Nucleus accumbens (tissue), 56 donors: ENCODE measurements at places on chromosomes 3 and 15.

DNA sequence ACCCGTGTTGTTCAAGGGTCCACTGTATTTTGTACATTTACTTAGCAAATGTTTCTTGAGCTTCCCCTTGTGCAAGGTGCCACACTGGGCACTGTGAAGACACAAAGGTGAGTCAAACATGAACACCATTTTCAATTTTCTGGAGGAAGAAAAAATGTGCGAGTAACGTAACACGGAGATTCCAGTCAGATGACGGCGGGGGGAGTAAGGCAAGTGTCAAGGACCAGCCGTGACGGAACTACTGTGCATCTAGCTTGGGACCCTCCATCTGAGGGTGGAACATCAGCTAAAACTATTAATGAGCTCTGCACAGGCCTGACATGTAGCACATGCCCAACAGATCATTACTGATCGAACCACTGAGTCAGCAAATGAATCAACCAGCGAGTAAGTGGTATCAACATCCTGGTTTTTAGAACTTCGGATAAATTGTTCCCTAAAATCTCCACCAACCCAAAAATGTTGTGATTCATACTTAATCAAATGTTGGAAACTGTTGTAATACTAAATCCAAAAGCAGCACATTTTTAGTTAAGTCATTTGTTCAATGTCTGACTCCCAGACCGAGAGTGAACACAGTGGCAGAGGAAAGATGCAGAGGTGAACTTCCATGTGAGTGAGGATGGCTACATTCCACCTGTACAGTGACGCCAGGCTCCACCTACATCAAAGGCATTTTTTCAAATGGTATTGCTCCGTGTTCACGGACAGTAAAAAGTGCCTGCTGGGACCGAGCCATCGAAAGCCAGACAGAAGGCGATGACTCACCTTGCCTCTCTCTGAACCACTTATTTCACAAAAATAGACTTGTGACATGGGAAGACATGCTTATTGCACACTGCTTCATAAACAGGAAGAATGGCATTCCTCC is 172.2 kb downstream of the ATP10A start:
- no peak for DNase-seq

DNA sequence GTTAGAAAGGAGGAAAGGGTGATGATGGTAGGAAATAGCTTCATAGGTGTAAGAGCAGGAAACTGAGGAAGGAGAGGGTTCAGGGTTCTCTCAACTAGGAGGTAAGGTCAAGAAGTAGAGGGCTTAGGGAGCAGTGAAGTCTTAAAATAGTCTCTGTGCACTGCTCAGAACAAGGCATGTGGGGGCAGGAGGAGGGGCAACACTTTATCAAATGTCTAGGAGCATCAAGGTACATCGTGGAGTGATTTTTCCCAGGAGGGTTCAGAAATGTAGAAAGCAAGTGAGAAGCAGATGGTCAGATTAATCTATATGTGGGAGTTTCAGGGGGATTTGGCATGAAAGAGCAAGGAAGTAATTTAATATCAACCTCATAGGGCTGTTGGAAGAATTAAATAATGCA is 58.8 kb downstream of the TNIK start:
- DNase-seq, result no peak

DNA sequence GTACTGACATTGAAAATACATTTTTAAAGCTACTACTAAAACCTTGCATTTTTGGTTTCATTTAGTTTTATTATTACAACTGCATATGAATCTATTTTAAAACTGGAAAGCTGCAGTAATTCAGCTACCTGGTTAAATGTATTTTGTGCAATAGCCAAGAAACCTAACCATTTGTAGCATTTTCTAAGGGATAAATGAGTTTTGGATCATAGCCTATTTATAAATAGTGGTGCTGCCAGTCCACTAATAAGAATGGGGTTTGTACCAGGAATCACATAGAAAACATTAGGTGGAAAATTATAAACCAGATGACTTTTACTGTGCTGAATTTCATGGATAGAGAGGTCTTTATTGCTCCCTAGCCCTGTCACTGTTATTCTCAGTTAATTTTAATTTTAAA is 454.7 kb downstream of the DIPK2A start:
- no peak for DNase-seq

- no peak for DNase-seq
Observed at GRCh38 chr3:12963231-12963896, 109.9 kb downstream of the IQSEC1 start.

- DNase-seq, result no peak
Observed at GRCh38 chr15:52422001-52422400, 106.7 kb downstream of the MYO5A start.

DNA sequence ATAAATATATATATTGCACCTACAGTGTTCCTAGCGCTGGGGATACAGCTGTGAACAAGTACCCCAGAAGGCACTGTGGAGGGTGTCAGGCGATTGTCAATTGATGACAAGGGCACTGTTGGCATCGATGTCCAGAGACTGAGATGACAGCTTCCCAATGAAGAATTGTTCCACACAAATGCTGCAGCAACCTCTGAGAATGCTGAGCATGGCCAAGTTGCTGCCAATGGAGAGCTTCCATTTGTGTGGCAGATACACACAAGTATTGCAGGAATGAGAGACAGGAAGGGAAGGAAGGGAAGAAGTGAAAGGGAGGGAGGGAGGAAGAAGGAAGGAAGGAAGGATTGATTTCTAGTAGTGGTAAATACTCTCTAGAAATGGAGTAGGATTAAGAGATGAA is 21.9 kb downstream of the LRTM1 start:
- DNase-seq, result no peak

DNA sequence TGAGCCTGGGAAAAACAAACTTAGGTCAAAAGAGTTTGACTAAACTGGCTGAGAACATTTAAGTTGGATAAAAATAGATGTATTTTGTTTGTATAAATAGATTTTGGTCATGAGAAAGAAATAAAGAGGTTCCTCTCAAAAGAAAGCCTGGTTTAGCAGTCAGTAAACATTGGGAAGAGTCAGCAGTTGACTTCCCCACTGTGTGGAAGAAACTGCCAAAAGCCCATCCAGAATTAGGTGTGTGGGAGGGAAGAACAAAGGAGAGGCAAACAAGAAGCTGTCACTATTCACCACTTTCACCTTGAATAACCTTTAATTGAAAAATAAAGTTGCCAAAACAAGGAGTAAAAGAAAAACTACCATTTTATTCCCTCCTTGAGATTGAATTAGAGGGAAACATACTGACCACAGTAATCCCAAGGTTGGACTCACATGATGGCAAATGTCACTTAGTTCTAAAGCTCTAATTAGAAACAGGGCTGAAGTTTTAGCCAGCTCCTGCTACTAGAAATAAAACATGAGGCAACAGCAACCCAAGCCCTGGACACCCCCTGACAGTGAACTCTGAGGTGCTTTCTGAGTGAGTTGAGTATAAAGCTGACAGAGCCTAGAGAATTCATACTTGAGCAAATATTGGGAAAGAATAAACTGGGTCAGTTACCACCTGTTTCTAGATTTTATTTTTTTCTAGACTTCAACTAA is 139.3 kb downstream of the SERPINI1 start:
- no peak for DNase-seq

DNA sequence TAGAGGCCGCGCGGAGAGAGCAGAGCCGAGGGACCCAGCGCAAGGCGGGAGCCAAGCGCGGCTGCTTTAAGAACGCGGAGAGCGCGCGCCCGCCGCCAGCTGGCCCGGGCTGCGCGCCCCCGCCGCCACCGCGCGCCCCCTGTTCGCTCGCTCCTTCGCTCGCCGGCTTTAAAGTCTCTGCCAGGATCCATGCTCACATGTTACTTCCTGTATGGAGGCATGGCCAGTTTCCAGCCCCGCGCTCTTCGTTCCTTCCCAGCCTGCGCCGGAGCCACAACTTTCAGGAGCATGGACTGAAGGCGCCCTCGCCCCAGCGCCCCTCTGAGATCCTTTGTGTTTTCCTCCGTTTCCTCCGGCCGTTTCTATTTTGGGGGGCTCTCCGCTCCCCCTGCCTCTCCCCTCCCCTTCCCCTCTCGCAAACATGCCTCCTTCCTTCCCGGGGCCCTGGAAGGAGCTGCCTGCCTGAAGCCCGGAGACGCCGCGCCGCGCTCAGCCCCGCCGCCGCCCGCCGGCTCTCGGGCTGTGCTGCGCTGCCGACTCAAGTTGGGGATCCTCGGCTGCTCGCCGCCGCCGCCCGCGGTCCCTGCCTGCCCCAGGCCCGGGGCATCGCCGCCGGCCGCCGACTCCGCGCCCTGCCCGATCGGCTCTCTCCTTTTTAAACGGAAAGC is at the start of gene PTPRG:
Gene PTPRG (plus strand): TSS at position 198 of the 668 bp plus-strand sequence. CDS start 717 bp downstream, outside the sequence.
- peak; percentile 21 for DNase-seq

DNA sequence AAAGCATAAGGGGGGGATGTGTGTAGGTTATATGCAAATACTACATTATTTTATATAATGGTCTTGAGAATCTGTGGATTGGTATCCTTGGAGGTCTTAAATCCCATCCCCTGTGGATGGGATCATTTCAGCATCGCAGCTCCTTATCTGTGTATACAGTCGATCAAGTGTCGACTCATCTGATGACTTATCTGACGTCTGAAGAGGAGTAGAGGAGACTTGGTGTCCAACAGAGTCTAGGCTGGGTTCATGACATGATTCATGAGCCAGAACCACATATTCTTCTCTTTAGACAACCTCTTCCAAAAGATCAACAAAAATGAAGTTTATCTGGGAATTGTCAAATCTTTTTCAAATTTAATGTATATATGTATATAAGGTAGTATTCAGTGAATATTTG is 220.7 kb downstream of the NR2F2 start:
- no peak for DNase-seq

GRCh38 chr3:10193692-10194327 is 29.1 kb downstream of the IRAK2 start:
- DNase-seq, result no peak

- no peak for DNase-seq
Observed at GRCh38 chr3:5580826-5581225, 393.3 kb downstream of the EDEM1 start.

- DNase-seq, result no peak
Observed at GRCh38 chr15:43104426-43104825, 1.4 kb downstream of the UBR1 start.

GRCh38 chr15:28985691-28986090 is 99.9 kb downstream of the APBA2 start:
- DNase-seq, result no peak

- no peak for DNase-seq
Observed at GRCh38 chr15:60004846-60005351, 788 bp downstream of the FOXB1 start.

DNA sequence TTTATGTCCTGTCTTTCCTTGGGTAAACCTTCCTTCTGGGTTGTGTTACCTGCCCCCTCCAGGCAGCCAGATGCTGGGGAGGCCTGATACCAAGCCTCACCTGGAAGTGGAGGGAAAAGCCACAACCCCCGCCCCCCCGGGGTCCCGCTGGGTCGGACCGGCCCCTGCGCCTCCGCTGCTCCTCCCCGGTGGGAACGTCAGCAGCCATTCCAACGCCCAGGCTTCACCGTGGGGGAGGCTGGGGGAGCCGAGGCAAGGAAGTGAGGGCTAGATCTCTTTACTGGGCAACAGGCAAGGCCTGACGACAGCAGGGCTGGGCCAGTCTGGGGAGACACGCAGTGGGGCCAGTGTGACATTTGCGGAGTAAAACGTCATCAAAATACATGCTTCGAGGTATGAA is 53.0 kb upstream of the SNRPA1 start:
- DNase-seq, result no peak

DNA sequence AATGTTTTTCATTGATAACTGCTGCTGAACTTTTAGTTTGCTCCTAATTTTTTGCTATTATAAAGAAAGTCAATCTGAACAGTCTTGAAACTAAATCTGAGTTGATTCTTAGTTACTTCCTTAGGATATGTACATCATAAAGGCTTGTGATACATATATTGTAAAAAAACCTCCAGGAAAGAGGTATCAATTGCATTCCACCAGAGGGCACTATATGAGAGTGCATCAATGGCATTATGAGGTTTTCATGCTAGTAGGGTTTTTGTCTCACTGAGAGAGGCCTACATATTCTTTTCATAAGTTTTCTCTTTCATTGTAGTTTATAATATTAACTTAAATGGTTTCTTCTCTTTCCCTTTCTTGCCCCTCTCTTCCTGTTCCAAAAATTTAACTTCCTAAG is 46.9 kb downstream of the PIK3R4 start:
- no peak for DNase-seq

- DNase-seq, result no peak
Observed at GRCh38 chr3:61632568-61633175, 71.3 kb downstream of the PTPRG start.

DNA sequence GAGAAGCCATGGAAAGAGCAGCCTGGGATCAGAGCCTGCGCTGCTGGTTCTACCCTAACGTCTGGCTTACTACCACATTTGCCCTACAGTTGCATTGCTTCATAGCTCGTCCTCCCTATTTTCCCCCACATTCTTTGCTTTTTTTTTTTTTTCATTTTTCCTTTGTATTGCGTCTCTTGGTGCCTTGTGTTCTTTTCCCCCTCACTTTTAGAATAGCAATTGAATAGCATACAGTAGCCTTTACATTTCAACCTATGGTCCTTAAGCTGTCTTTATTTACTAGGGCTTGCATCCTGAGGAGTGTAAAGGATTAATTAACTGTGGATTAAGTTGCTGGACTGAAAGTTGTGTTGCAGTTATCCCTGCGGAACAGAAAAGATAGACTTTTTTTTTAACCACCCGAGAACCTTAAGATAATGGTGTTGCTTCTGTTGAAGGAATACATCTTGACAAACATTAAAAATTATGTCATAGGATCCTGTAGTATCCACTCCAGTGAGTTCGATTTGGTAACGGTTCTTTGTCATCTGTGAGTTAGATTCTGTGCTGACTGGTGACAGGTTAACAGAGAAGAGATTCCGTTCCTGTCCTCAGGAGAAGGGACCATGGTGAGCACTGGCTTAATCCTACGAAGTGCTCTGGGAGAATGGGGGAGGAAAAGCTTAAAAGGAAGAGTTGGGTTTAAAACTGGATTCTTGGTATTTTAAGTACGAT is 417.4 kb upstream of the NAALADL2 start:
- DNase-seq, result no peak

GRCh38 chr15:100981086-100981485 is 61.9 kb downstream of the LRRK1 start:
- no peak for DNase-seq

DNA sequence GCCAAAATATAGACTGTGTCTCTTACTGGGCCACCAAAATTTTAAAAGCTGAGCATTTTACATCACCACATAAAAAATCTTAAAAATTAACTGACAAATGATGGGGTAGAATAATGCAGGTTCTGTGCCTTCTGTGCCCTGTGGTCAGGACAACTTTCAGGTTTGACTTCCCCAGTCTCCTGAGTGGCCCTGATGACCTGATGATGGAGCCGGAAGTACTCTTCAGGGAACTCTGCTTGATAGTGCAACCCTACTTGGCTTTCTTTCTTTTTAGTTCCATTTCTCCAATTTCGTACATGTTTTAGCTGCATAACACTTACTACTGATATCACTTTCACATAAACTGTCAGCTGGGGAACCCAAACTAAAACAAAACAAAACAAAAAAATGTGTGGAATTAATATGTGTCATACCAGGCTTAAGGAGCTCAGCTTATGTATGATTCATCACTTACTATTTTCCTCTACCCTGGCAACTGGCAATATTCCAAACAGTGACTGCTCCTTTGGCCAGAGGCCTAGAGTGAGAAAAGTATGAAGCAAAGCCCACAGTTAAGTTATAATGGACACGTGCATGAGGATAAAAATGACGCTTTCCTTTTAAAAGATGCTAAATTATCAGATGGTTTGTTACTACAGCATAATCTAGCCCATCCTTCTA is 194.3 kb downstream of the BCHE start:
- no peak for DNase-seq
